Activated T-cell treated with anti-CD3 and anti-CD28 coated beads, Interleukin-2, amount 50 U/mL, for 24 hours (primary cell): ENCODE measurements at places on chromosomes 4 and X.

GRCh38 chr4:1215141-1216075 lies 33.5 kb downstream of the CTBP1 start:
- no peak for DNase-seq

- no peak for DNase-seq
Measured at GRCh38 chrX:115988825-115989224, 181.7 kb upstream of the AGTR2 start.

DNA sequence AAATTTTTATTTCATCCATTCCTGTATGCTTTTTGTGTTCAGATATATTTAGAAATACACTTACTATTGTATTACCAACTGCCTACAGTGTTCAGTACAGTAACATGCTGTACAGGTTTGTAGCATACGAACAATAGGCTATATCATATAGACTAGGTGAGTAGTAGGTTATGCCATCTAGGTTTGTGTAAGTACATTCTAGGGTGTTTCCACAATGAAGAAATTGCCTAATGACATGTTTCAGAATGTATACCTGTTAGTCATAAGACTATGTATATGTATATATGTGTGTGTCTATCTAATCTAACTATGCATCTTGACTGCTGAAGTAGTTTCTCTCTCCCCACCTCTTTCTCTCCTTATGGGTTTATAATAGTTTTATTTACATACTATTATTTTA lies 51.5 kb upstream of the BTC start:
- no peak for DNase-seq

DNA sequence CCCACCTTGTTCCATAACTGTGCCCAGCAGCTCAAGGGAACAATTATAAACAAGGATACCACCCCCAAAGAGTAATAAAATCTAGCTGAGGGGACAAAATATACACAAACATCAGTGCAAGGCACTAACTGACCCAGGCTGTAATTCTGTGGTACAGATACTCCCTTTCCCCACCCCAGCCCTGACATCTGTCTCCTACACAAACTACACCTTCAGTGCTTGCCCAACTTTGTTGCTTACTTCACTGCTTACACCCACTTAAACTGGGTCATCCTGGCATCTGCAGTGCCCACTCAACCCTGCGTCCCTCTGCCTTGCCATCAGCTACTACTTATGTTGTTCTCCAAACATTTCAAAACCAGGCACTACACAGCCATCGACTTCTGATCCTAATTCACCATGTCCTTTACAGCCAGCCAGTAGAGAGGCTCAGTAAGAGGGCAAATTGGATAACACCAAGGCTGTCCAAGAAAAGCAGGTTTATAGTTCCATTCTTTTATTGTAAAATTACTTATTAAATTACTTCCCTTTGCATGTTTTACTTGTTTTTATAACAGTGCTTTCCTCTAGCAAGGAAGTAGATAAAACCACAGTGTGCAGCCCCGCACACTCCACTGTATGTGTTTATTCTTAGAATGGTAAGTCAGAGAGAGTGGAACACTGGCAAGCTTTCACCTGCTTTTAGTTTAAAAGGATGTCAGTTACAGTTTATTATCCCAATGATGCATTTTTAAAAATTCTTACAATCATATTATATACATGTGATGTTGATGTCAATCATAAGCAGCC lies 149.6 kb downstream of the INPP4B start:
- DNase-seq: no peak

GRCh38 chr4:48118081-48118480 lies 16.0 kb downstream of the TXK start:
- DNase-seq: no peak

DNA sequence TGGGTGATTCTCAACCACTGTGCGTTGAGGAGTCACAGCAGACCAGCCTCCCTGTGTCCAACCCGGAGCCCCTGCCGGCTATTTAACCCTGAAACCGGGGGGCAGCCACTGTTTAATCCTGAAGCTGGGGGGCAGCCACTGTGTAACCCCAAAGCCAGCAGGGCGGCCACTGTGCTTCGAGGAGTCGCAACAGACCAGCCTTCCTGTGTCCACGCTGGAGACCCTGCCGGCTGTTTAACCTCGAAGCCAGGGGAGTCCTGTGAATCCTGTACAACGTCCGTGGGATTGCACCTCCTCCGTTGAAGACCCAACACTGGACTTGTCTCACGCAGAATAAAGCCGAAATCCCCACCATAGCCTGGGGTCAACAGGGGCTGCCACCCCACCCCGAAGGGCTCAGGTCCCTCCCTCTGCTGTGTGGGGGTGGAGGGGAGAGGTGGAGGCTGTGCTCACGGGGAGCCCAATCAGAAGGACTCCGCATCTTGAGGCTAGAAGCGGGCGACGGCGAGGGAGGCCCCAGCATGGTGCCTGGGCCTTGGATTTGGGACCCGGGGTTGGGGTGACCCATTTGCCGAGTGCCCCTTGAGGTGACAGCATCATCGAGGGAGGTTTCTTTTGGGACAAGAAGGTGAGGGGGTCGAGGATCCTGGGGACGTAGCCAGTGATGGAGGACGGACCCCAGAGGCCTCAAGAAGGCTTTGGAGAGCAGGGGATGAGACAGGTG lies 94.9 kb downstream of the ADRA2C start:
- DNase-seq: no peak

DNA sequence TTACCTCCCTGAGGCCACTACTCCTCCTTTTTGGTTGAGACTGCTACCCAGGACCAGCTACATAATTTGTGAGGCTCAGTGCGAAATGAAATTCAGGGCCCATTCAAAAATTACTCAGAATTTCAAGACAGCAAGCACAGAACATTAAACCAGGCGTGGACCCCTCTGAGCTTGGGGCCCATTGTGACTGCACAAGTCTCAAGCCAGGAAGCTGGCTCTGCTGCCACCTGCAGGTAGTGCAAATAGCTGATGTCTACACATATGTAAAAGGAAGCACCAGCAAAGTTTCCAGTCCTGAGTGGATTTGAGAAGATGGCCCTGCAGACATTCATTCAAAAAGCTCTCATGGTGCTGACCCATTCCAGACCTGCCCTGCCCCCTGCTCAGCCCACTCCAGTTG lies 213.4 kb upstream of the LNX1 start:
- no peak for DNase-seq

DNA sequence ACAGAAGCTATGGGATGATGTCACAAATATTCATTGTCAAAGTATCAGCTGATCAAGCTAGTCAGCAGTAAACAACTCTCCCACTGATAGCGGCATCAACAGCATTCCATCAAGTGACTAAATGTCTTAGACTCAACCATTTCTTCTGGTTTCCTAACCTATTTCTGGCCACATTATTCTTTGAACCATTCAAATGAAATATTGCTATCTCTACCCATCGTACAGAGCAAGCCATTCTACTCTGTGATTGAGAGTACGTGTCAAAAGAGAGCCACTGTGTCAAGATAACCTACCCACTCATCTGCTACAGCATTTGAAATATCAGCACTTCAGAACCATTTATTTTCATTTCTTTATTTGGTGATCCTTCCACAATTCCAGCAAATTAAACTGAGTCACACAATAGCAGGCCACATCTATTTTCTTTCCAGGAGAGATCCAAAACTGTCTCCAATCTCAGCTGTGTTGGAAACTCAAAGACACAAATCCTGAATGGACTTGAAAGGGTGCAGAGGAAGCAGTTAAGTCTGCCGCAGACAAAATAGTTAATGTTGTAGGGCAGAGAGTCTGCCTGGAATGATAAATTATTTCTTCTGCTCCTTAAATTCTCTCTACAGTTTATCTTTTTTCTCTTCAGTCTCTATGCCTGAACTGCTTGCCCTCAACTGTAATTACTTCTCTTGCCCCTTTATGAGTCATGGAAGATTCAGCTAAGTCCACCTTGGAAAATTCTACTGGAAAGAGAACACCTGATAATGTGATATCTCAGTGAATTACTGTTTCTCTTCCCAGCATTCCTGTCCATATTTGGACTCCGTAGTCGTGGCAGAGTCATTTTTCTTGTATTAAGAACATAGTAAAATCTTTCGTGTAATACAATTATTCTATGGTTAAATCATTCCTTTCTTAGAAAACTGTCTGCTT lies 364.8 kb downstream of the PDGFC start:
- DNase-seq: no peak

DNA sequence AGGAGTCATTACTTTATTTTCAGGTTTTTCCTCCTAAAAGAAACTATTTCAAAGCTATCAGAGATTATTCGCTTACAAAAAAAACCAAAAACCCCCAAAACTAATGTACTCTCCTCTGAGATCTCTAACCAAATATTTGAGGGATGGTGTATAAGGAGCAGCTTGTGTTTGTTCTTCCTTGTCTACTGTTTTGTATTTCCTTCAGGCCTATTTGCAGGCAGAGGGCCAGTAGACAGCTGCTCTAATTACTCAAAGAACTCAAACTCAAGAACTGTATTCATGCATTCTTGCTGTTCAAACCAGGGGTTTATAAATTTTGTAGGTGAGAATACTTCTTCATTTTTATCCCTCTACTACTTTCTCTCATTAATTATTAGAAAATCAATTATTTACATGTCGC lies 51.3 kb downstream of the SH3RF1 start:
- DNase-seq: no peak

- no peak for DNase-seq
Measured at GRCh38 chr4:44145868-44146267, 302.7 kb downstream of the KCTD8 start.

- DNase-seq: no peak
Measured at GRCh38 chr4:166065324-166065723, 192.3 kb downstream of the TLL1 start.

- no peak for DNase-seq
Measured at GRCh38 chr4:119286377-119287002, 35.4 kb downstream of the FABP2 start.

DNA sequence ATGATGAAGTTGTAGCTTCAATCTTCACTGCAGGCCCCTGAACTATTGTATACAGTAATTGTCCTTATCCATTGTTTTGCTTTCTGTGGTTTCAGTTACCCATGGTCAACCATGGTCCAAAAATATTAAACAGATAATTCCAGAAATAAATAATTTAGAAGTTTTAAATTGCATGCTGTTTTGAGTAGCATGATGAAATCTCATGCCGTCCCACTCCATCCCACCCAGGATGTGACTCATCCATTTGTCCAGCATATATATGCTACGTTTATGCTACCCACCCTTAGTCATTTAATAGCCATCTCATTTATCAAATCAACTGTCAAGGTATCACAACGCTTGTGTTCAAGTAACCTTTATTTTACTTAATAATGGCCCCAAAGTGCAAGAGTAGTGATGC lies 34.5 kb downstream of the IQCM start:
- no peak for DNase-seq

- no peak for DNase-seq
Measured at GRCh38 chr4:88195328-88196012, 37.0 kb upstream of the ABCG2 start.

GRCh38 chr4:93791570-93792195 lies 36.9 kb upstream of the ATOH1 start:
- no peak for DNase-seq

- DNase-seq: no peak
Measured at GRCh38 chrX:109813236-109813635, 80.2 kb upstream of the ACSL4 start.

GRCh38 chr4:6968496-6968895 lies 58.9 kb downstream of the TBC1D14 start:
- no peak for DNase-seq

GRCh38 chrX:85381602-85382001 lies 2.1 kb upstream of the POF1B start:
- DNase-seq: no peak
